Hippocampal formation (tissue), 2 donors: ENCODE measurements at places on chromosomes 12 and 14.

DNA sequence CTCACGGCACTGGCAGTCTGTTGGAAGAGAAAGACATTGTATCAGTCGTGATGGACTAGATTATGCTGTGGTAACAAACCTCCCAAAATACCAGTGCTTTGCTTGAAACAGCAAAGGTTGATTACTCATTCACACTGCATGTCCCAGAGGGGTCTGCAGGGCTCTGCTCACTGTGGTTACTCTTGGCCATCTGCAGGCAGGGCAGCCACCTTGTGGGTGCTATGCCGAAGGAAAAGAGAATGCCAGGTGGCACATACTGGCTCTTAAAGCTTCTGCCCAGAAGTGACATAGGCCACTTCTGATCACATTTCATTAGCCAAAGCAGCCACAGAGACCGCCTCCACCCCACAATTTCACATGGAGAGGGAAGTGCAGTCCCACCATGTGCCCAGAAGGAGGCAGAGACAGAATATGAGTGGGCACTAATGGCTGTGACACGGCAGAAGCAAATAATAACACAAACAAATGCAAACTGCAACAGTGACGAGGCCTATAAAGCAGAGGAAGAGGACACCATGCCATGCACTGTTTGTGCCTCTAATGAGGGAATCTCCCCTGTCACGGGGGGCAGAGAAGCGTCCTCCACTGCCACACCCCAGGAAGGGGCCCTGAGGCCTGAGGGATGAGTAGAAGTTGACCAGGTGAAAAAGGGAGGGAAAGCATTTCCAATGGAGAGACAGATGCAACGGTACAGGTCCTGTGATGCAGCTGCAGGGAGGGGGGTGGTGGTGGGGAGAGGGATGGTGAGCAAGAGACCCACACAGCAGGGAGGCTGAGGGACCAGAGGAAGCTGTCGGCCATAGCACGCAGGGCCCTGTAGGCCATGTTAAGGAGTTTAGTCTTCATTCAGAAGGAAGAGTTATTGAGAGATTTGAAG lies 51.7 kb upstream of the KICS2 start:
- DNase-seq = no peak

DNA sequence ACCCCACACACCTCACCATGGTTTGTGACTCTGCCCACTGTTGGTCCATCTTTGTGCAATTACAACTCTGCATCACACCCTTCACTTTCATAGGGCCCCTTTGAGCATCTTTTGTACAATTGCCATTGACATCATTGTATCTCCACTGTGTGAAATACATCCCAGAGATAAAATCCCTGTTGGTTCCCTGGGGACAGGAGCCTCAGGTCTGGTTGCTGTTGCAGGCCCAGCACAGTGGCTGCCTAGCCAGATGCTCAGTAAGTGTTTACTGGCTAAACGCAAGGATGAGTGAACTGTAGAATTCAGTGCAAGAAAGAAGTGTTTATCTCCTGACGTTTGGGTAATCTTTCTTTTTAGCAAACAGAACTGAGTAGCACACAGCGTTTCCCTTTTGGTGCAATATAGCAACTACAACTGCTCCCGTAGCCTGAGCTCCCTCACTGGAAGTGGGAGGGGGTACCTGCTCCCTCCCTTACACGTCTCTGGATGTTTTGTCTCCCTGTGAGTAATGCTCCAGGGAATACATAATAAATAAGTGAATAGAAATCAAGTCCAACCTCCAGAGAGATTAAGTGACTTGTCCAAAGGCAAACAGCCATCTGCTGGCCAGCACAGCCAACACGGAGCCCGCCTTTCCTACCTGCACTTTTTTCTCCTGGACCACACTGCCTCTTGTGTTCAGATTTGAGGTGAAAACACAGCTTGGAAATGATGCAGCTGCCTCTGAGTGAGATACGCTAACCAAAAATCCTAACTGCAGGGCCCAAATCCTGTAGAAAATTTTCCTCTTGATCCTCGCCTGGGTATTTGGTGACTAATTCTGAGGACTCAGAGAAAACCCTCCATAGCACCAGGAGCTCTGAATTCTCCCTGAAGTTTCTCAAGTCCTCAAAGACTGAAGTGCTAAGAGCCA lies 27.4 kb downstream of the GALNT16 start:
- no peak for DNase-seq

DNA sequence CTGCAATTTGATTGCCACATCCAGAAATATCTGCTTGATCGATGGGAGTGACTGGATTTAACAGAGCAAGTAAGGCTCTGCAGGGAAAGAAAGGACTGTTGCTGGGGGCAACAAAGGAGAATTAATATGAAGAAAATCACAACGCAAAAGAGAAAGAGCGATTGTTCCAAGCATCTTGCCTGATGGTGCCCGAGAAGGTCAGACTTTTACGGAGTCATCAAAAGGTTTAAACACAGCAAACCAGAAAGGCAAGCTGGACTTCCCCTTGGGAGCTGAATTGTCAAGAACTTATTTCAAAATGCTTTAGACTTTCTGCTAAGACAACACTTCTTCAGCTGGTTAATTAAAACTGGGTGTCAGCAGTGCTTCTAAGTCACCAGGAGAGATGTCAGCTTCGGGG lies 791.5 kb downstream of the MED13L start:
- no peak for DNase-seq

DNA sequence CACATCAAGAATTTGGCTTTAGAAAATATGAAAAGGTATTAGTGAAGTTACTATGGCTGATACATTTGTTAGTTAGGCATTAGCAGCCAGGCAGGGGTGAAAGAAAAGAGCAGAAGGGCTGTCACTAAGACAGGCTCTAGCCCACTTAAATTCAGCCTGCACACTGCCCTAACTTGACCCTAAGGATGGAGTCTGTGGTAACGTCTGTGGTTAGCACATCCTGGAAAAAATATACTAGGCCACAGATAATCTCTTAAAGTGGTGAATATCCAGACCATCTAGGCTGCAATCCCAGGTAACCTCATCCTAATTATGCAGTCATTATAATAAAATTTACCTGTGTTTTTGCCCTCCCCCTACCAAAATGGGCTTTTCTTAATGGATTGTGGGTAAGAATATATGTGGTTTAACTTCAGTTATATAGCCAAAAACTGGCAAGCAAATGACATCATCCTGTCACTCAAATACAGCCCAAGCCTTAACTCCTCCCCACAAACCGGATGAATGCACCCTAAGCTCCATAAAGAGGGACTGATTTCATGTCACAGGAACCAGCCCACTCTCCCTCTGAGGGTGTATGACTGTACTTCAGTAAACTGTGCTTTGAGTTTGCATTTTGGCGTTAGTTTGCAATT lies 440.9 kb downstream of the LRFN5 start:
- no peak for DNase-seq

GRCh38 chr14:81561084-81561775 lies 27.6 kb upstream of the SEL1L start:
- DNase-seq = no peak

GRCh38 chr14:100199240-100199860 lies 39.6 kb upstream of the YY1 start:
- DNase-seq = no peak

DNA sequence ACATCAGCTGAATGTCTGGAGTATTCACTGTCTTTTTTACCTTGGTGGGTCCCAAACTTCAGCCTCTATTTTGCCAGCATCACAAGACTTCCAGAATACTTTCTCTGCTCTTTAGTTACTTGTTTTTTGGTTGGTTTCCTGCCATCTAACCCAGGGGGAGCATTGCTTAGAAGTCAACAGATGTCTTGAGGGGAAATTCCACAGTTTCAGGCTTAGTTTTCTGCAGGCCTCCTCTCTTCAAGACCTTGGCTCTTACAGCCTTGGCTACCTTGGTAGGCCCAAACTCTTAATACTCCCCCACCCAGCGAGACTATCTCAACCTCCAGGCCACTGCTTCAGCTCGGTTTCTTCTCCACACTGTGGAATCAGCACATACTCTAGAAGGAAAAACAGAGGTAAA lies 41.7 kb downstream of the NEDD1 start:
- DNase-seq = no peak

DNA sequence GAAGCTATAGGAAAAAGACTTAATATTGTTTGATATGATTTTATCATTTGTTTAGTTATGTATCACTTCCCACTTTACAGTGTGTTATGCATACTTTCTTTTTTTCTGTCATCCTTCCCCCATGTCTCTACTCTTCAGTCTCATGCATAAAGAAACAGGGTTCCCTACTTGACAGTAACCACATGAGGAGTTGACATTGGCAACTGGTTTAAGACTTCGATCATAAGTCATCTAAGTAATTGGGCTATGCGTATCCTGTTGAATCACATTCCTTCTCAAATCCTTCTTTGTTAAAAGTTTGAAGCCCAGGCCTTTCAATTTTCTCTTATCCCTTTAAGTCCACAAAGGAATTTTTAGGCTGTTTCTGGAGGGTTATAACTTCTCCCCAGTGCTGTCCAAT lies 358.7 kb downstream of the RAD51B start:
- DNase-seq = no peak

- no peak for DNase-seq
Observed at GRCh38 chr14:89947344-89947743, 7.2 kb downstream of the EFCAB11 start.

- DNase-seq = no peak
Observed at GRCh38 chr12:51695241-51696010, 104.4 kb downstream of the SCN8A start.

DNA sequence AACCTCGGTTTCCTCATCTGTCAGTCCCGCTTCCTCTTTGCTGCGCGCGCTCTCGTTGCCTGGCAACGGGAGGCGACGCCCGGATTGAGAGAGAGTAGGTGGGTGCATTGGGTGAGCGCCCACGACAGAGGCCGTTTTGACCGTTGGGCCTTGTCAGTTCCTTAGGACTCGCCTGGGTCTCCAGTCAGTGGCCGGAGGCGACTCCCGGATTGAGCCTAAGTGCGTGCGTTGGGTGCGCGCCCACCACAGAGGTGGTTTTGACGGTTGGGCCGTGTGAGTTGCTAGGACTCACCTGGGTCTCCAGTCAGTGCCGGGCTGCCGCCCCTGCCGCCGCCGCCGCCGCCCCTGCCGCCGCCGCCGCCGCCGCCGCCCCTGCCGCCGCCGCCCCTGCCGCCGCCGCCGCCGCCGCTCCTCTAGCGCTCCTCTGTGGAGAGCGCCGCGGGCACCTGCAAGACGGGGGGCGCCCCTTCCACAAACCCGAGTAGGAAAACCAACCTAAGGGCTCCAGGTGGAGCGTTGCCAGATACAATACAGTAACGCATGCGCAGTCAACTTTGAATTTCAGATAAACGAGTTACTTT lies 37.2 kb downstream of the APOBEC1 start:
- no peak for DNase-seq

DNA sequence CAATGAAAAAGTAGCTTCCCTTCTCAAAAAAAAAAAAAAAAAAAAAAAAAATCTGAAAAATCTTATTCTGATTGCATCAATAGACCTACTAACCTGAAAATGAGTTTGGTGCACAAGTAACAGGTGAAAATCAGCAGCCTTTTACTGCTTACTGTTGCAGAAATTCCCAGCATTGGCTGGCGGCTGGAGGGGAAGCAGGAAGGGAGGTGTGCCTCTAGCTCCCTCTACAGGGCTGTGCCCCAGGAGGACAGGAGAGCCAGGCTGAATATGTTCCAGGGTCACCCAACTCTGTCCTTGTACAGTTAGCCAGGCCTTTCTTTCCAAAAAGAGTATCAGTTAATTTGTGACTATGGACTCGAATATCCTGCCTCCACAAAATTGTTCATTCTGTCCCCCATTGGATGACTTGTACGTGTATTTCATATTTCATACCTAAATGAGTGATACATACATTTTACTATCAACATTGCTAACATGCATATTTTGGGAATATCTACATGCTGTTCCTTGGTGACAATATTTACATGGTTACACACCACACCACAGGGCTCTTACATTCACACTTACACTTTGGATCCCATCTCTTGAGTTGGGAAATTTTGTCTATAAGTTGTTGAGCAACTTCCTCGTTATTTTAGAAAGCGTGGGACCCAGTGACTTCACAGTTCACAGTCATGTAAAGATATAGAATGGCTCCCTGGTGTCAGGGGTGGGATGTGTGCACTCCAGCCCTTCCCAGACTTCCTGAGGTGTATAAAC lies 124.8 kb downstream of the SAMD4A start:
- DNase-seq = peak; percentile 49

- DNase-seq = no peak
Observed at GRCh38 chr14:54804538-54805041, 98.0 kb downstream of the GCH1 start.

DNA sequence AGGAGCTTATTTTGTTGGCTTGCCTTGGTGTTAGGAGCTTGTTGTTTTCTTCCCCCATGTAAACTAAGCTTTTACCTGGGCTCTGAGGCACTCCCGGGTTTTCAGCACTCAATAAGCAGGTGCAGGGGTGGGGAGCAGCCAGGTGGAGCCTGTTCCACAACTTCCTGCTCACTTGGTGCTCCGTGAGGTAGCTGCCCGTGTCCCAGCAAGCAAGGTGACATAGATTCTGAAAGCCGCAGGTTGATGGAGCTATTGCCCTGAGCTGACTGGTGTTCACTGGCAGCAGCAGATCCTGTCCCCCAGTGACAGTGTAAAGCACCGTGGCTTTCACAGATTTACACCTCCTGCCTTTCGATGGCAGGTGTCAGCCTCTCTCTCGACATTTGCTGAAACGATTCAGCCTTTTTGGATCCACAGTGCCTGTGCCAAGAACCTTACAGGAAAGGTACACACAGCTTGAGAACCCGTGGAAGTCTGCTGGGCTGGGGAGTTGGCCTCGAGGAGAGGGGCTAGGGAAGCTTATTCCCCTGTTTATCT lies 295.7 kb upstream of the FKBP4 start:
- DNase-seq = no peak

DNA sequence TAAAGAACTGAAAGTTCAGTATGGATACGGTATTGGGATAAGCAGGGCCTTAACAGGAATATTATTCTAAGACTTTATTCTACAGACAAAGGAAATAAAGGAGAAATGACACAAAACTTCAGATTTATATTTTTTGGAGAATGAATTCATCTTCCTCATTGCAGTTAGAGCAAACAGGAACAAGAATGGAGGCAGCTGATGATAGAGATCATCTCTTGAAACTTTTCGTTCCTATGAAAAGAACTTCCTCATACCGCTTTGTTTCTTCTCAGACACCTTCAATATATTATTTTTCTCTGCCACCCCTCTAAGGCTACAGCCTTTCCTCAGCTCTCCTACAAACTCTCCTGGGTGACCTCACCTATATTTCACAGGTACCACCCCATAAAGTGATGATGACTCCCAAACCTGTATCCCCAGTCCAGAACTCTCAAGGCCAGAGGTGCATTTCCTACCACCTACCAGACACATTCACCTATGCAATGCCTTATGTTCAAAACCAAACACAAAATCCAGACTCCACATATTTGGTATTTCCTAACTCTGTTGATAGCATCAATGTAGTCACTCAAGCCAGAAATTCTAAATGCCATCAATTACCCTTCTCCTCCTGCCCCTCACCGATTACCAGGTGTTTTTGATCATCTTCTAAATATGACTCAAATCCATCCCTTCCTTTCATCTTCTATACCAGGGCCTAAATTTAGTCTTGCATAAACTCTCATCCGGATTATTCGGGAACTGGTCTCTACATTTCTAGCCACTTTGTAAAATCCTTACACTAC lies 7.4 kb downstream of the MAP4K5 start:
- DNase-seq = no peak
